ENCODE measurements at places on chromosomes 12 and 14.

DNA sequence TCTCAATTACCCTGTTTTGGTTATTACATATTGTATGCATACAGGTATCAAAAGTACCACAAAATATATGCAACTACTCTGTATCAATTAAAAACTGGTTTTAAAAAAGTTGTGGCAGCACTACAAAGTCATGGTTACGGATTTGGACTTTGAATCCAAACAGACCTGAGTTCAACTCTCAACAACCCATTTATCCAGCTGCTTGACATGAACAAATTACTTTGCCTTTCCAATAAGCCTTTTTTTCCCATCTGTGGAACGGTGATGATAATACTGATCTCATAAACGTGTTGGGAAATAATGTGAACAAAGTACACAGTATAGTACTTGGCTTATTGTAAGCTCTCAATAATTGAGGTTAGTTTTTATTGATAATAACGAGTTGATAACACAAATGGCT is 85.0 kb downstream of the MNAT1 start:
- DNase-seq, result no peak

DNA sequence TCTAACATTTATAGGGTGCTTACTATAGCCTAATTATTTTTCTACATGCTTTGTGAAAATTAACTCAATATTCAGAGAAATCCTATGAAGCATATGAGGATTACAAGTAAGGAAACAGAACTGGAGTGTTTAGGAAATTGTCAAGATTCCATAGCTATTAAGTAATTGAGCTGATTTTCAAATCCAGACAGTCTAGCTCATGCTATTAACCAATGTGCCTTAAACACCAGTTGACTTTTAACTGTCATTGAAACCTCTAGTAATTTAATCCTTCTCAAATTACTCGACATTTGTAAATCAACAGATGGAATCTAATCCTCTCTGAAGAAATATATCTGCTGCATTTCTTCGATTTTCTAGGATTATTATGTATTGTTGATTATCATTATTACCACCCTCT is 488.9 kb downstream of the MDGA2 start:
- DNase-seq, result no peak

DNA sequence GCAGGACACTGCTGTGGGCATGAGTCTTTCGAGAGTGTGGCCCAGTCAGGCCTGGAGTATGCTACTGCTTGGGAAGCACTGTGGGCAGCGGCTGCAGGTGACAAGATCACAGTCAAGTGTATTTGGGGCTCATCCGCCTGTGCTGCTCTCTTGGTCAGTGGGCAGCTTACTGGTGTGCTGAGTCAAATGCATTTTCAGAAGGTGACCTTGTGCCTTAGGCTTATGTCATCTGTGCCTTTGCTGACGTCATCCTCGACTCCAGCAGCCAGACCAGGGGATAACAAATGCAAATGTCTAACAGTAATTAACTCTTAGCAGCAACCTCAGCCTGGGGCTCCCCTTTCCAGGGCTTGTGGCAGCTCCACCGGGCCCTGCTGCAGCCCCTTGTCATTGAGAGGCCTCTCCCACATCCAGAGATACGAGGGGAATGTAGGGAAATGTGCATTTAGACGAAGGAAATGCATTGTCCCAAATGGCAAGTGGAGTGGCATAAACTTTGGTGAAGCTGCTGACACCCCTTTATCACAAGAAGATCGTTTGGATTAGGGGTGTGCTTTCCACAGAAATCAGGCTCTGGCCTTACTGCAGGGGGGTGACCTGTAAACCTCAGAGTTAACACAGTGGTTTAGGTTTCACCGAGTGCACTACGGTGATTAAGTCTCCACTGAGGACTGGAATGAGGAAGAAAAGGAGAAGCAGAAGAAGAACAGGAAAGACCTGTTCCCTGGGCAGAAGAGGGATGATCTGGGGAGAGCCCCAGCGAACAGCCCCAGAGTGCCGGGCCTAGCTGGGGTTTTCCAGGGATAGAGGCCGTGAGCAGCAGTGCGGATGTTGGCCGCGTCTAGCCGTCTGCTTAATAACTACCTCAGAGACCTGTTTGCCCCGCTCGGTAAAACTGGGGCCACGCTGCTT is 39.7 kb downstream of the PSMA6 start:
- no peak for DNase-seq

GRCh38 chr14:106879241-106879640 is 1352.9 kb downstream of the TMEM121 start:
- no peak for DNase-seq

GRCh38 chr12:127507341-127507740 is 759.6 kb upstream of the TMEM132C start:
- no peak for DNase-seq

- no peak for DNase-seq
Observed at GRCh38 chr12:118356809-118357256, 15.9 kb downstream of the TAOK3 start.

GRCh38 chr12:97375310-97375709 is 87.3 kb upstream of the RMST start:
- DNase-seq, result no peak

DNA sequence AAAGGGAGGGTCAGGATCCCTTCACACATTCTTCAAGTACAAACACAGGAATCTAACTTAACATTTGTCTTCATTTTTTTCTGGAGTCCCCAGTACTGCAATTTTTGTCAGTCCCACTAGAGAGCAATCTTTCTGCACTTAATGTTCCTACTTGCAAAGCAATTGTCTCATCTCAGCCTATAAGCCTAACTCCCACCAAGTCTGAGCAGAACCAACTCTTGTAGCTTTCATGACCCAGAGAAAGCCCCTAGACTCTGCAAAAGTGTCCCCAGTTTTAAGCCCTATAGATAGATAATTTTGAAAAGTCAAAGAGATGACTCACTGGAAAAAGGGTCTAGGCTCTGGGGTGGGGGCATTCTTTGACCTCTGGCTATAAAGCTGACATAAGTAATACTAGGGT is 1.8 kb upstream of the ZBTB39 start:
- no peak for DNase-seq

DNA sequence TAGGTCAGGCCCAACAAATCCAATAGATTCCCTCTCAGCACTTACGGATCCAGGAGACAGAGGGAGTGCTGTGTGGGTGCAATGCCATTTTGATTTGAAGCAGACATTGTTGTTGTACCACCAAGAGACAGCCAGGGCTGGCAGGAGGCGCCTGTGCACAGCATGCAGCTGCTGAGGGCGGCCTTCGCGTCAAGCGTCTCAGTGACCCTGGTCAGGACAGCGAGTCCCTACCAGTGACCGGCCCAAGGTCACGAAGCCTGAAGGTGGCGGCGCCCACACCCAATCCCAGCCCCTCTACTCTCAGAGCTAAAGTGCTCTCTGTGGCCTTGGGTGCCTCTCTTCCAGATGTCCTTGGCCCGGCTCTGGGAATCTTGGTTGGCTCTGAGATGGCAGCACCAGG is 40.5 kb downstream of the PRMT8 start:
- DNase-seq, result no peak

DNA sequence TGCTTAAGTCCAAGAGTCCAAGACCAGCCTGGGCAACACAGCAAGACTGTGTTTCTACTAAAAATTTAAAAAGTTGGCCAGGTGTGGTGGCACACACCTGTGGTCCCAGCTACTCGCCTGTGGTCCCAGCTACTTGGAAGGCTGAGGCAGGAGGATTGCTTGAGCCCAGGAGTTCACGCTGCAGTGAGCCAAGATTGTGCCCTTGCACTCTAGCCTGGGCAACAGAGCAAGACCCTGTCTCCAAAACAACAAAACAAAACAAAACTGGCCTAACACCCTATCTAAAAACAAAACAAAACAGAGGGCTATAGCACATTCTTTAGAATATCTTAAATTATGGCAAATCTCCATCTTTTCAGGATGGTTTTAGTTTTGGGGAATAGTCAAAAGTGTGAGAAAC is 3.1 kb upstream of the LYZ start:
- no peak for DNase-seq

- no peak for DNase-seq
Observed at GRCh38 chr14:104933746-104934733, 9.4 kb downstream of the PLD4 start.
